ENCODE measurements at places on chromosomes 16 and 17. TPM values are rescaled to one million over a fixed set of nuclear protein-coding genes. Genes with fewer than 3 reads are reported as not detected.

GRCh38 chr16:49856672-49857330, 889 bp upstream of the ZNF423 start:
- peak; percentile 87 for DNase-seq

DNA sequence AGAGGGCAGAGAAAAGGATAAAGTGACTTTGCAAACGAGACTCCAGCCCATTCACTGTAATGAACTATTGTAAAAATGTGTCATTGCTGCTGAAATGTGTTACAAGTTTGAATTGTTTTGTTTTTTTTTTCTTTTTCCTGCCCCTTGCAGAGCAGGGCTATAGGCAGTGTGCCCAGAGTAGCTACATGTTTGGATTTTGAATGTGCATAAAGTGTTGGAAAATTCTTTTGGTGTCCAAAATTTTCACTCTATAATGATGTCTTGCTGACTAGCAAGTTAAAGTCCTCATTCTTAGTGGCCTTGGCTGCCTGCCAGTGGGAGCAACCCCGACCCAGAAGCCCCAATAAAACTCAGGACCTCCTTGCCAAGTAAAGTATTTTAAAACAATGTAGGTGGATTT, 66.5 kb downstream of the IGF2BP1 start:
- no peak for DNase-seq

GRCh38 chr17:18005496-18005895, 32.8 kb downstream of the DRC3 start:
- DNase-seq: no peak

DNA sequence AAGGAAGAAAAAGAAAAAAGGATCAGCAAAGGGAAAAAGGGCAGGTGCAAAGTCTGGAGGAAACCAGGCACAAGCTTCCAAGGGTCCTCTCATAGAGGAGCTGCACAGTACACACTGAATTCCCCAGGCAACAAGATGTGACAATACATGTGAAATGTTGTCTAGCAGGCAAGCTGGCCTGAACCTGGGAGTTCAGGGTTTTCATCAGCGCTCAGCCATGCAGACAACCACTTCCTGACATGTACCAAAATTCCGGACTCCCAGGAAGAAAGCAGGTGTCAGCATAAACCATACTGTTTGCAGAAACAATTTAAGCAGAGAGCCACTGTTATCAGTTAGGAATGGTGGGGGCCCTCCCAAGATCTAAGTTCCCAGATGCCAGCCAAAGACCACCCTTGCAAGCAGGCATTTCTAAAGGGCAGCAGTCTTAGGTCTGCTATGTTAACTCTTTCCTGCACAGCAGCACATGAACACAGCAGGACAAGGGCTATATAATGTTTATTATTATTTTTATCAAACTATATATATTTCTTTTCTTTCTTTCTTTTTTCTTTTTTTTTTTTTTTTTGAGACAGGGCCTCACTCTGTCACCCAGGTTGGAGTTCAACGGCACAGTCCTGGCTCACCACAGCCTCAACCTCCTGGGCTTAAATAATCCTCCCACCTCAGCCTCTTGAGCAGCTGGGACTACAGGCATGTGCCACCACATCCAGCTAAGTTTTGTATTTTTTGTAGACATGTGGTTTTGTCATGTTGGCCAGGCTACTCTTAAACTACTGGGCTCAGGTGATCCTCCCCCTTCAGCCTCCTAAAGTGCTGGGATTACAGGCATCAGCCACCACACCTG, 10.1 kb downstream of the TK2 start:
- DNase-seq: no peak

DNA sequence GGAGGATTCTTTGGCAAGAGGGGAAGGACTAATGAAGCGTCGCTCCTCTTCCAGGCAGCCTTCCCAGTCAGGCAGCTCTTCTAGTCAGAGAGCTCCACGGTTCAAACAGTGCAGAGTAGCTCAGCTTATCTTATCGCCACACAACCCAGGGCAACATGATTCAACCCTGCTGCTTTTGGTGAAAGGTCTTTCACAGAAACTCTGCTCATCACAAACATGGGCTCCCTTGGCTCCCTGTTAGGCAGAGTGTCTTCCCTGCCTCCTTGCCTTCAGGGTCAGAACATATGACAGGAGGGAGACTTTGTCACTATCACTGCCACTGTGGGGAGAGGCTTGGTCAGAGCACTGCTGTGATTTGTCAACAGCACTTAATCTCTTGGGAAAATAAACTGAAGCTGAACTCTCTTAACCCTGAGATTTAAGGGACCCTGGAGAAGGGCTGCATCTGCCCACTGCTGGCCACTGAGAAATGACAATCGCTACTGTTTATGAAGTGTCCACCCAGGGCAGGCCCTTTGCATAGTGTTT, 6.9 kb upstream of the SLC13A2 start:
- no peak for DNase-seq

The SPATA32 gene
- total RNA-seq: not detected

The CDK5R1 gene
- total RNA-seq: 1.1 TPM
